ENCODE measurements at places on chromosomes 2 and 18.

DNA sequence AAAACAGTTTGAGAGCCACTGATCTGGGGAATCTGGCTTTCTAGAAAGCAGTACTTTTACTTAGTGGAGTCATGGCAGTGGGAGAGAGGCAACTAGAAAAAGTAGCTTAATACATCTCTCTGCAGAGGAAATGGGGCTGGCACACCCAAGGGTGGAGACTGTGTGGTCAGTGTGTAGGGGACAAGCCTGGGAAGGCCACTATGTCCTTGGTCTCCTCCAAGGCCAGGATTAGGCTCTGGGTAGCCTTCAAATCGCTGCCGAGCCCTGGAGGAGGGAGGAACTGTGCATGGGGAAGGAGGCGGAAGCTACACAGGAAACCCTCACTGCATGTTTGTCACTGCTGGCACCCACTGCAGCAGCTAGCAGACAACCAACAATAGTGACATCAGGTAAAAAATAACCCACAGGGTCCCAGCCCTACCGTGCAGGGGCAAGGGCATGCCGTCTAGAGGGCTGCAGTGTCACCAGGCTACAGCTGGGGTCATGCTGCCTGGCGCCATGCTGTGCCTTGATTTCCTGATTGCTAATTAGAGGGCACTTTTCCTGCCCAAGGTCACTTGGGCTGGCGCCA, 34.8 kb downstream of the LBH start:
- peak; percentile 58 for DNase-seq

- DNase-seq, result no peak
Measured at GRCh38 chr2:2649109-2650072, 318.3 kb upstream of the MYT1L start.

GRCh38 chr18:42719221-42719620, 396.3 kb downstream of the RIT2 start:
- no peak for DNase-seq

DNA sequence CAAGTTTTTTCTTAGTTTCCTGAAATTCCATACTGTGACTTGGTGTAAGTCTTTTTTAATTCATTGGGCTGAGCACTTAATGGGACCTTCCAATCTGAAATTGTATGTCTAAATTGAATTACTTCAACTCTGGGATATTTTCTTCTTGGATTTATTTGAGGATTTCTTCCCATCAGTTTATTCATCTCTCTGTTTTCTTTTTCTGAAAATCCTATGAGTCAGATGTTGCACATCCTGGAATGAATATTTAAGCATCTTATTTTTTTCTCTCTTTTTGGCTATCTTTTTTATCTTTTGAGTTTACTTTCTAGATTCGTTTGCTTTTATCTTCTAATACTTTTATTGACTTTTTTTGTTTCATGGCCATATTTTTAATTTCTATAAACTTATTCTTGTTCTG, 55.4 kb upstream of the ACYP2 start:
- DNase-seq, result no peak

DNA sequence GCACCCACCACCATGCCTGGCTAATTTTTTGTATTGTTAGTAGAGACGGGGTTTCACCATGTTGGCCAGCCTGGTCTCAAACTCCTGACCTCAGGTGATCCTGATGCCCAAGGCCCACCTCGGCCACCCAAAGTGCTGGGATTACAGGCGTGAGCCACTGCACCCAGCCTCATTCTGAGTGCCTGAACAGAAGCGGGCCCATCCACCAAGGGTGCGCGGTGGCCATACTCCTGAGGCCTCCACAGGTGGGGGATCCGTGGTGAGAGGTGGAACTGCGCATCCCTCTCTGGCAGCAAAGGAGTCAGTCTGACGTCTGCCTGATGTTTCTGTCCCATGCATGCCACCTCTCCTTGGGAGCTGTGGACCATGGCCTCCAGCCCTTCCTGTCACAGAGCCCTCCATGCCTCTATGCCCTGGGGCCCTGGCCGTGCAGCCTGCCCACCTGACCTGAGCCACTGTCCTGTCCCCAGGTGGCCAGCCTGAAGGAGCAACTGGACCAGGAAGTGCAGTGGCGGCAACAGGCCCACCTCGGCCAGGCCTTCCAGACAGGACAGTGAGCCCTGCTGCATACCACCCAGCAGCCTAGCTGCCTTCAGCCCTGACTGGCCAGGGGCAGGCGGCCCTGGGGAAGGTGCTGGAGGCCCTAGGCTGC, 7.6 kb upstream of the SNED1 start:
- DNase-seq, result no peak

- DNase-seq, result no peak
Measured at GRCh38 chr2:216083464-216084281, 2.0 kb downstream of the TMEM169 start.

- DNase-seq, result no peak
Measured at GRCh38 chr2:6657855-6658254, 207.9 kb downstream of the CMPK2 start.

DNA sequence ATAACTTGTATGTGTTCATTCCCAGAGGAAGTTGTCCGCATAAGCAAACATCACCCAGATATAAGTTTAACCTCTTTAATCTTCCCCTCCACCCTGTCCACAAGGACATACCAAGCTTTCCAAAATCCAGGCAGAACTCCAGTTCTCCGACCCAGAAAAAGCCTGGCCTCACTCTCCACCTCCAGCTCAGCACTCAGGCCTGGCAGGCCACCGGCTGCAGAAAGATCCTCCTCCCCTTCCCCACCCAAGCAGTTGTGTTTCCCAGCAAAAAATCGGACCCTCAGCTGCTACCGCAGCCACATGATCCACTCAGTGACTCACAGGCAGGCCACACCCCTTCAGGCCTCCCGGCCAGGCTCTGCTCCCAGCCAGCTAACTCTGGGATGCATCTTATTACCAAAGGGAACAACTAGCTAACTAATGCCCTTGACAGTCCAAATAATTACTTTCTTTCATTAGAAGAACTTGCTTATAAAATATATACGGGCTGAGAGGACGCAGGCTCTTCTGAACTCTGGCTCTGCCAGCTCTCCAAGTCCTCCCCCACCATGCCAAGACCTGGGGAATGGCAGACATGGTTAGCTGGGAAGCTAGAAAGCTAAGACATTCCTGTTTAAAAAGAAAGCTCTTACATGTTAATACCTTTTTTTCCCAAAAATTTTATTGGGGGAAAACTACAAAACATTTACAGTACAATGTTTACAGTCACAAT, 4.5 kb downstream of the ZFP36L2 start:
- DNase-seq, result peak; percentile 55
